ENCODE measurements at places on chromosomes 5 and 9.

- DNase-seq: no peak
These were observed 179.8 kb downstream of the FGF1 start for GRCh38 chr5:142506046-142506445.

DNA sequence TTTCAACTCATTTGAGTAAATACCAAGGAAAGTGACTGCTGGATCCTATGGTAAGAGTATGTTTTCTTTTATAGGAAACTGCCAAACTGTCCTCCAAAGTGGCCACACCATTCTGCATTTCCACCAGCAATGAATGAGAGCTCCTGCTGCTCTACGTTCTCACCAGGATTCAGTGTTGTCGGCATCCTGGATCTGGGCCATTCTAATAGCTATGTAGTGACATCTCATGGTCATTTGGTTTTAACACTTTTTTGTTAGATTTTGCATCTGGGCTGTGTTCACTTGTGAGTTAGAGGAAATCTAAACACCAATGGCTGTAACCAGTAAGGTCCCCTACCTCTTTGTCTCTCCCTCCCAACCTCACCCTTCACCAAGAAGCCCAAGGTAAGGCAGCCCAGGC lies 115.9 kb downstream of the ATPSCKMT start:
- no peak for DNase-seq

- no peak for DNase-seq
These were observed 69.3 kb downstream of the SNX30 start for GRCh38 chr9:112819635-112820496.

DNA sequence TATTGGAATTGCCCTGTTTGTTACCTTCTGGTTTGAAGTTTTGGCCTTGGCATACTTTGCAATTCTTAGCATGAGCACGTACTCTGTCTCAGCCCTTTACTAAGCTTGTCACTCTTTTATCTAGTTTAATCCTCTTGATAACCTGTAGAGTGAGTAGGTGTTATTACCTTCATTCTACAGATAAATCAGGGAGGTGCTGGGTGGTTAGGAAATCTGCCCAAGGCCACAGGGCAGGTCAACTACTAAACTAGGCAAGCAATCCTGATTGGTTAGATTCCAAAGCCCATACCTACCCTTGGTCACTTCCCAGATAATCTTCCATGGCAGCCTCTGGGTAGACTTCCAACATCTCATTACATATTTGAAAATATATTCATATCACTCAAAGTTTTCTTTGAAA lies 65.7 kb downstream of the PCSK5 start:
- DNase-seq: no peak

GRCh38 chr5:54651482-54652076 lies 134.0 kb downstream of the SNX18 start:
- no peak for DNase-seq
